ENCODE measurements at places on chromosomes 3 and 15.

DNA sequence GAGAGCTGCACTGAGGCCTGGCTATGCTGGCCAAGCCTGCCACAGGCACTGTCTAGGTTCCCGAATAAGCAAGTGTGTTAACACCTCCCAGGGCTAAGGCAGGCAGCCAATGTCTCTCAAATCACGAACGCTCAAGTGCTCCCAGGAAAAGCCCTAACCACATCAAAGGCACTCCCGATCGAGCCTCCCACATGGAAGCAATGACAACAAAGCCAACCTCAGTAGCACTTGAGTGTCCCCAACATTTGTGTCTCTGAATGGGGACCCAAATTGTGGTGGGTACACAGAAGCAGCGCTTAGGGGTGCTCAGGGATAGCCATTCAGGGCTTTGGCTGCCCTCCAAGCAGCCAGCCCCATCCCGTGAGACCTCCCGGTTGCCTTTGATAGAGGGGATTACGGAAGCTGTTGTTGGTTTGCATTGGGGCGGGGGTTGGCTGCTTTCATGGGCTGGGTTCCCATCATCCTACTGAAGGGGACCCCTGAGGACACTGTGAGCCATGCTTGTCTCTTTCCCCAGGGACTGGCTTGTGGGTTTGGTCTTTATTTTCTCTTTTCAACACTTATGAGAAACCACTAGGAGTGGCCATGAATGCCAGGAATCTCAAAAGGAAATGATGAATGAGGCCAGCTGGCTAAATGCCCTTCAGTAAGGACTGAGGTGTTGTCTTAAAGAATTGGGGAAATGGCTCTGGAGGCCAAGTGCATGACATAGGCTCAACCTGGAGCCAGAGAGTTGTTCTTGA is 234.1 kb upstream of the FEZF2 start:
- no peak for DNase-seq

DNA sequence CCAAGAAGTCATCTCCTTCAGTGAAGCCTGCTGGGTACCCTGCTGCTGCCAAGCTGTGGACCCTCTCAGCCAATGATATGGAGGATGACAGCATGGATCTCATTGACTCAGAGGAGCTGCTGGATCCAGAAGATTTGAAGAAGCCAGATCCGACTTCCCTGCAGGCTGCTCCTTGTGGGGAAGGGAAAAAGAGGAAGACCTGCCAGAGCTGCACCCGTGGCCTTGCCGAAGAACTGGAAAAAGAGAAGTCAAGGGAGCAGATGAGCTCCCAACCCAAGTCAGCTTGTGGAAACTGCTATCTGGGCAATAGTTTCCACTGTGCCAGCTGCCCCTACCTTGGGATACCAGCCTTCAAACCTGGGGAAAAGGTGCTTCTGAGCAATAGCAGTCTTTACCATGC is 13.7 kb upstream of the ANP32A start:
- DNase-seq: no peak

DNA sequence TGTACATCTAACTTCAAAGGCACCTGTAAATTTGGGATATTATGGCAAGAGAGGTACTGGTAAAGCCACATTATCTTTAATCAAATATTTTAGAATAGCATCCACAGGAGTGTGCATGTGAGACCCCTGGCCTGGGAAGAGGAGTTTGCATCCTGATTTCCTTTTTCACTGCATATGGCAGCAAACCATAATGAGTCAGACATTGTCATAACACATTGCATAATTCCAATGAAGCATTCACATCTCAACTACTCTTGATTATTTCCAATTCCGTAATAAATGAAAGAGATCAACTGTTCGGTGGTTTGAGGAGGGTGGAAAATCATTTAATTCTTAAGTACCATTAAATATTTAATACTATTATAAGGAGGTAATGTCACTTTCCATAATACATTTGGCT is 215.0 kb downstream of the MECOM start:
- no peak for DNase-seq

DNA sequence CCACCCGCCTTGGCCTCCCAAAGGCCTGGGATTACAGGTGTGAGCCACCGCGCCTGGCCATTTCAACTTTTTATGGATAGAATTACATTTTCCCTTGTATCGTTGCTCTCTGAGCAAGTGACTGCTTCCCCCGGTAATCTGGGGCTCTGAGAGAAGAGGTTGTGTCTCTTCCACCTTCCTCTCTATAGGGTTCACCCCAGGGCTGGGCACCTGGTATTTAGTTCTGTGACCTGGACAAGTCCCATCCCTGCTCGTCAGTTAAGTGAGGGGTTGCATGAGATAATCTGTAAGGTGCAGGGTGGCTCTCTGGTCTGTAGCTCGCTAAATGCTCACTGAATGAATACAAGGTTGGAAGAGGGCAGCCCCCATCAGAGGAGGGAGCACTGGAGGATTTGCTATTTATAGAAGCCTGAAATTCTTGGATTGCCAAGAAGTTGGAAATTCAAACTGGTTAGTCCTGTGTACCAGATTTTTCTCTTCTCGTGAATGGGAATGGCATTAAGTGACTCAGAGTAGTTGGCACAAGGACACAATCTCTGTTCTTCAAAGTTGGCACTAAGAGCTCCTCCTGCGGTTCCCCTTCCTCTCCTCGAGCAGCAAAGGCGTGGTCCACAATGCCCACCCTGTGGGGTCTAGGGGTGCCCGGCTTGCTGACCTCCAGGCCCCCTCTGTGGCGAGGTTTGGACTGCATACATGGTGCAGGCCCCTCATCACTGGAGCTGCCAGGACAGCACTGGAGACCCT is 68.1 kb upstream of the DLG1 start:
- DNase-seq: no peak

DNA sequence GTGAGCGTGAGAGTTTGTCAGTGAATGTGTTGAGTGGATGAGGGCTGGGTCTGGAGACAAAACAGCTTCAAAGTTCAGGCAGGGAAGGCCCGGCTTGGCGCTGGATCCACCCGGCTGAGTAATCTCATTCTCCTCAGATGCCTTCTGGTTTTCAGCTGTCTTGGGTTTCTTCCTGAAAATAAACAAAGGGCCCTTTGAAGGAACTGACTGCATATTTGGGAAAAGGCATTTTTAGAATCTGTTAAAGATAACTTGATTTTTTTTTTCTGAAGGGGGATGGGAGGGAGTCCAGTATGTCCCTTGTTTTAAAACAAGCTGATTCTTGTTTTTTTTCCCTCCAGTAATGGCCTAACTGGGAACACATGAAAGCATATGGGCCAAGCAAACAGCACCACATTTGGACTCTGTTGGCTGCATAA is 86.4 kb downstream of the TIGIT start:
- no peak for DNase-seq

GRCh38 chr15:74294010-74294409 is 57.9 kb downstream of the CCDC33 start:
- DNase-seq: no peak

Data from GM12891 (cell line).